ENCODE measurements at places on chromosomes 5 and 9.

DNA sequence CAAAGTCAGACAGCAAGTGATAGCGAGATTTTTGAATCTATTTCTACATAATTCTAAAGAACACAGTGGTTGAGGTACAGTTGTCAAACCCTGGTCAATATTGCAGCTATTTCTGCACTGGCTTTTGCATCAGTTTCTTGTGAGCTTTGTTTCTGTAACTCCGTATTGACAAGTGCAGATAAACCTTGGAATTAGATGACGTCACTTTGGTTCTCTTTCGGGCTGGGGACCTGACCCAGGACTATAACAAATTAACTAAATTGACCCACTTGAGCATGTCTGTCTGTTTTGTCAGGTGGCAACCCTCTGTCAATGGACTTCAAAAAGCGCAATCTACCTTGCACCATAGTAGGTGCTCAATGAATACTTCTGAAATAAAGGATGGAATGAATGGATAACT, 418.4 kb upstream of the SGCD start:
- no peak for DNase-seq

- DNase-seq: no peak
Observed at GRCh38 chr5:152688561-152689249, 283.6 kb upstream of the NMUR2 start.

DNA sequence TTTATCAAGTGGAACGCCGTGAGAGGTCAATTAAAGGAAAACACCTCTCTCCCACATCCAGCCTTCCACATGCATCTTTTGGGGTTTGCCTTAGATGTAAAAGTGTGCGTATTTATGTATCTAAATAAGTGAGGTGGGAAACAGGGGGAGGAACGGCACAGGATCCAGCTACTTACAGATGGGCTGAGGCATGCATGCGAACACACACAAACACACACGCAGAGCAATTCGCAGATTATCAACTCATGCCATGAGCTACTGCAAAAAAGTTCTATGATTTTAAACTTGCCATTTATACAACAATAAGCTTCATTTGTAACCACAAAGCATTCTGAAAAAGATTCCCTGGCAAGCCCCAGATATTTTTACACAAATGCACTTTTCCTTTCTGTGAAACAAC, 242.1 kb downstream of the BNC2 start:
- DNase-seq: no peak

GRCh38 chr9:70438341-70438928, 24.0 kb upstream of the KLF9 start:
- no peak for DNase-seq

DNA sequence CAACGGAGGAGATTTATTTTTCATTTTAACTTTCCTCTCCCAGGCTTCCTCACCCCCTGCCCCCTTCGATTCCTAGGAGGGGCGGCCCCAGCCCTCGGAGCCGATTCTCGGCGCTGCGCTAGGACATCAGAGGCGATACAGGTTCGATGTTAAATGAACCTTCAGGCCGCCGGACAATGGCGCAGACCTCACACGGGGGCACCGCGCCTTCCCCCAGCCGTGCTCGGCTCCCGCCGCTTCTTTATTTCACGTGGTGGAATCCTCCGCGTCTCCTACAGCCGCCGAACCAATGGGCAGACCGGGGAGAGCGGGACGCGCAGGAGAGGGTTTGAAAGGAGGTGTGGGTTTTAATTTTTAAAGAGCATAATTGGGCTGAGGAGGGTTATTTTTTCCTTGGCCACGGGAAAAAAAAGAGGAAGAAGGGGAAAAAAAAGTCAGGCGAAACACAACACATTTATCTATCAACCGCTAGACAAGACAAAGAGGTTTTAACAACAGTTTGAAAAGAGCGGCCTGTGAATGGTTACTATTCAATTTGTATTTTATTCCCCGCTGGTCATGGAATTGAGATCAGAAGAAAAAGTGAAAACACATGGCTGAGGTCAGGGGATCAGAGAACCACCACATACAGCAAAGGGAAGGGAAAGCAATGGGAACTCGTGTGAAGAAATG, 126.8 kb downstream of the TMEM174 start:
- no peak for DNase-seq

- no peak for DNase-seq
Observed at GRCh38 chr9:112296929-112297328, 36.5 kb downstream of the PTBP3 start.

DNA sequence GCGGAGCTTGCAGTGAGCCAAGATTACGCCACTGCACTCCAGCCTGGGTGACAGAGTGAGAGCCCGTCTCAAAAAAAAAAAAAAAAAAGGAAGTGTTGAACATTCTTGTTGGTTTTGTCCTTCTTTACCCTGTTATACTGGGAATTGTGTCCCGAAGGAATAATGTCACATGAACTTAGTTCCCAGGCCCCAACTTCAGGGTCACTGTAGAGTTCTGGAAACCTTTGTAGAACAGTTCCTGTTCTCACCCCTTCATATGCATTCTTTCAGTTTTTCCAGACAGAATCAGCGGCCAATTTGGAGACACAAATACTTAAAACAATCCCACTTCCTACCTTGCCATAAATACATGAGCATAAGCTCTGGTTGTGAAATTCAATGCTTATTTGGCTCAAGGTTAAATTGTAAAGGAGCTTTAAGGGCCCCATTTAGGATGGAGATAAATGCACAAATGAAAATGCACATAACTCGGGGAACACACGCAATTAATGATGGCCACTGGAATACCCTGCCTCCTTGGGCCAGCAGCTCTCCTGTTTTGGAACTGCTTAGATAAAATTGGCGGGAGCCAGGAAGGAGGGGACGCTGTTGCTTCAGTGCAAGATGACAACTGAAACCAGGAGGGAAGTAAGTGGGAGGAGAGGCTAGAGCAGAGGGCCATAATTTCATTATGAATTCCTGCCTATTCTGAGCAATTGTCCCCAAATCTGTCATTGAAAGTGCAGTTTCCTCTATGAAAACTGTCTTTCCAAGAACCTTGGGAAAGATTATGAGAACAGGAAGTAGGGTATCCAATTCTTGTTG, 153.7 kb downstream of the FGF1 start:
- DNase-seq: no peak

DNA sequence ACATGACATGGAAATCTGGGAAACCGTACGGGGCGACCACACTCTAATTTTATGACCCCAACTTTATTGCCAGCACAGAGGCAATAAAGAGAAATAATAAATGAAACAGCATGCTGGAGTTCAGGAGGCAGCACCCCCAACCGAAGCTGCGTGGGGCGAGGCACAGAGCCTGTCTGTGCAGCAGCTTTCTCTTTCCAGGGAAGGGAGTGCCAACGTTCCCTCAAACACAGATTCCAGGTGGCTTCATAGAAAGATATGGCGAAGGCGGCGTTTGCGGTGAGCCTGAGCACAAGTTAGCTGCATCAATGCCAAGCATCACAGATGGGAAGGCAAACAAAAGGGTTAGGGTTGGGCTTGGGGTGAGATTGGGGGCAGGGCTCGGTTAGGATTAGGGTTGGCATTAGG, 114.8 kb downstream of the HSD17B3 start:
- no peak for DNase-seq

GRCh38 chr9:99606957-99607356, 214.7 kb upstream of the NR4A3 start:
- DNase-seq: no peak

- no peak for DNase-seq
Observed at GRCh38 chr5:96259151-96259772, 173.8 kb downstream of the PCSK1 start.

DNA sequence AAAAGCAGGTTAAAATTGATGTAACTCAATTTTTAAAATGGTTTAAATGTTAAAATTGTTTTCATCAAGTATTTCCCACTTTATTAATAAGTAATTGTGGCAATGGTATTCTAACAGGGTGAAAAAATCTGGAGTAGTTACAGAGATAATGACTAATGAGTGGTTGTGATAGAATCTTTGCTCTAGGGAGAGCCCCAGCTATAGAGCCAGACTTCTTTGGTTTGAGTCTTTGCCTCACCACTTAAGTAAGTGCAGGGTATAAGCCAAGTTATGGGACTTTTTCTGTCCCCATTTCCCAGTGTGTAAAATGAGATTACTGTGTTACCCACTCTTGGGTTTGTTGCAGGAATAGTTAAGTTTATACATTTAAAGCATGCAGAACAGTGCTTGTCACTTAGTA, 158.1 kb downstream of the FER start:
- no peak for DNase-seq

GRCh38 chr9:113998525-113999255, 79.4 kb downstream of the AMBP start:
- DNase-seq: no peak

DNA sequence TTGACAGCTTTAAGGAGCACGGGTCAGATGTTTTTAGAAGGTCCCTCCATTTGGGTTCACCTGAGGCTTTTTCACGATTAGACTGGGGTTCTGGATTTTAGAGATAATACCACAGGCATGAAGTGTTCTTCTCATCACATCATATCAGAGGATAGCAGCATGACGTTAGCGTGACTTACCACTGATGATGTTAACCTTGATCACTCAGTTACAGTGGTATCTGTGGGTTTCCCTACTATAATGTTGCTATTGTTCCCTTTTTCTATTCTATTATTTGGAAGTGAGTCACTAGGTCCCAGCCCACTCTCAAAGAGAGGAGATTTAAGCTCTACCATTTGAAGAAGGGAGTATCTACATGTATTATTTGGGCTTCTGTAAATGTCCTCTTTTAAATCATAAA, 300.0 kb downstream of the MAST4 start:
- no peak for DNase-seq

DNA sequence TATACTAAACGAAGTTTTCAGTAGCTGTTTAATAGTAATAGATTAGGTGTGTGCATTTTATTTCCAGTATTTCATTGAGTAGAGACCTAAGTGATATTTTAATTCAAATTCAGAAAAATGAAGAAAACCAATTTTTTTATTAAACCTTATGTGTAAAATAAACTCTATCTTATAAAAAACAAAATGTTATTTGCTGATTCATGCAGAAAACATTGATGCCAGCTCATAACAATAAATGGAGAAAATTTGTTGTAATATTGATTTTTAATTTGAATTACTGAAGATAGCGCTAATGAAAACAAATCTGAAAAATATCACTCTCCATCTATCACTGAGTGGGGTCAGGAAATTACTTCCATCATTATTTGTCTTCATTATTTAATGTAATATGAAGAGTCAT, 1177.8 kb upstream of the SEMA6A start:
- no peak for DNase-seq

DNA sequence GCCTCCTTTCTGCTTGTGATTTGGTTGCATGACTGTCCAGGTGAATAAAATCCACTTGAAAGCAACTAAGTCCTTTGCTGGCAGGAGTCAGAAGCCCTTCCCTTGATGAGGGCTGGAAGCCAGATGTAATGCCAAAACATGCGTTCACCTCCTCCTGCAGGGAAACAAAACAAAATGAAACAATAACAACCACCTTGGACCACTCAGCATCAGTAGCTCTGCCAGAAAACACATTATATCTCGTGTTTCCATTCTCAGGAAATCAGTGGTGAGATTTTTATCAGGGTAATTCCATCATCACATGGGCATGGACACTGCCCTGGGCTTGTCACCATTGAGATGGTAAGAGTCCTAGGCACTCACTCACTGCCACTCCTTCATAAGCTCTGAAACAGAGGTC, 350.3 kb upstream of the ACTBL2 start:
- no peak for DNase-seq

DNA sequence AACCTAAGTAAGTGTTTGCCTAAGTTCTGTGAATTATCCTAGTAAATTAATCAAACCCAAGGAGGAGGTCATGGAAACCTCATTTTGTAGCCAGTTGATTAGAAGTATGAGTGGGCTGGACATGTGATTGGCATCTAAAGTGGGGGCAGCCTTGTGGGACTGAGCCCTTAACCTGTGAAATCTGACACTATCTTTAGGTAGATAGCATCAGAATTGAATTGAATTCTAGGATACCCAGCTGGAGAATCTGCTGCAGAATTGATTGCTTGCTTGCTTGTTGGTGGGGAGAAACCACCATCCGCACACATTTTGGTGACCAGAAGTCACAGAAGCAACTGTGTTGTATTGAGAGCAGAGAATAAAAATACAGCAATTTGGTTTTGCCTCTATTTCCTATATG, 97.0 kb downstream of the FBXL7 start:
- DNase-seq: no peak

DNA sequence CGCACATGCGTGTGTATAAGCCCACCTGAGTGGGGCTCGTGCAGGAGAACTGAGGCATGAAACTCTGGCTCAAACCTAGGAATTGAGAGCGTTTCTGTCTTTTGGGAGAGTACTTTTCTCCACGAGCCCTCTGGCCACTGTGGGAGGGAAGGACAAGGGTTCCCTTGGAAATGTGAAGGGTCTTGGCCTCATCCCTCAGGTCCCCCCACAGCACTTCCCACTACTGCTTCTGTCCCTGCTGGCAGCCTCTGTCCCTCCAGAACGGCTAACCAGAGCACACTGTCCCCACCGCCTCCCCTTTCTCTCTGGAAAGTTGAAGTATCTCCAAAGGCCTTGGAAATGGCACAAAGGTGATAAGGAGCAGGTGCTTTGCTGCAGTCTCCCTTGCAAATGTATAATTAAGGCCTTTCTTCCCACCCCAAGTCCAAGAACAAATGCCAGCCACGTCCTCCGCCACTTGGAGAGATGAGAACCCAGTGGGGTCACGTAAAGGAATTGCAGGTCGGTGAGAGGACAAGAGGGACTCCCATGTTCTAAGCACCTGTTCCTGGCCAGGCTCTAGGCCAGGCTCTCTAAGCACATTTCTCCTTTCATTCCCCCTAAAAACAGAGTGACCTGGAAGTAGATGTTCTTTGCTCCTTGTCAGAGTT, 107.9 kb upstream of the LMX1B start:
- no peak for DNase-seq

DNA sequence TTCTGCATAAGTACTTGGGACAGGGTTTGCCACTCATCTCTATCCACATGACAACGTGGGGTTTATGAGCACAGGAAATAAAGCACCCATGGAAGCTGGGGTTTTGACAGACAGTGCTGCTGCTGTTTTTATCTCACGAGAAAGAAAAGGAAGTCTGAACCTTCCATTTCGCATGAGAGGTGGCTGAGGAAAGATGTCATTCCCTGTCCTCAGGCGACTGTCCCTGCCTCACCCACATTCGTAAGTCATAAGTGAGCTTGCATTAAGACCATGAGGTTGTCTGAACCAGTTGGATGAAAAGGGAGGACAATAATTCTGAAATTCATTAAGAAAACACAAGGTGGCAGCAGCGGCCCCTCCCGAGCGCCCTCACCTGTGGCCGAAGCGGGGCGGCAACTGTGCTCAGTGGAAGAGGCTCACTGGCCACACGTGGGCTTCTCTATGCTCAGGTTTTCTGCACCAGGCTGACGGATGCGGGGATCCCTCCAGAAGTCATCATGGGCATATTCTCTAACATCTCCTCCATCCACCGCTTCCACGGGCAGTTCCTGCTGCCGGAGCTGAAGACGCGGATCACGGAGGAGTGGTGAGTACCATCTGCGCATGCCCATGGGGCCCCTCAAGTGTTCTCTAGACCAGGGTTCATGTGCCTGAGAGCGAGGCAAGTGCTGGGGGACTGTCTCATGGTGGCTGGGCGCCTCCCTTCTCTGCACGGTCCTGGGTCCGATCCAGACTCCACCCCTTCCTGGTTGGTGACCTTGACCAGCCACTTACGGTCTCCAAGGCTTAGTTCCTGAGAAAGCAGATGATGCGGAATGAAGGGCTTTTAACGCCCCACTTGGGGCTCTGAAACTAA, 54.7 kb upstream of the SUSD3 start:
- peak; percentile 74 for DNase-seq

- DNase-seq: no peak
Observed at GRCh38 chr9:91245431-91246313, 116.0 kb downstream of the AUH start.

- DNase-seq: no peak
Observed at GRCh38 chr5:179348011-179348530, 2.8 kb upstream of the ADAMTS2 start.

Measured in CD4-positive, alpha-beta T cell treated with Interleukin-15 for 4 hours (primary cell).